A673 (cell line): ENCODE measurements at places on chromosomes 3 and 15. TPM values are rescaled to one million over a fixed set of nuclear protein-coding genes. Genes with fewer than 3 reads are reported as not detected.

The PDZRN3 gene
- 0.24 and 0.31 TPM in 2 replicates for total RNA-seq

The FMN1 gene
- total RNA-seq, result 0.09 and 0.37 TPM in 2 replicates

The FSIP1 gene
- 0.37 and 0.70 TPM in 2 replicates for total RNA-seq

The PCOLCE2 gene
- 5.0 and 6.4 TPM in 2 replicates for total RNA-seq

The TPRA1 gene
- total RNA-seq, result 20.2 and 21.0 TPM in 2 replicates

The RBP2 gene
- total RNA-seq, result not detected in 2 replicates

The CCR8 gene
- not detected in 2 replicates for total RNA-seq

The SLC51B gene
- not detected in 2 replicates for total RNA-seq

The BFSP2 gene
- not detected in 2 replicates for total RNA-seq

The PRTG gene
- 0.02 TPM in 1 of 2 replicates, not detected in the other for total RNA-seq

The HDAC11 gene
- 1.0 and 2.5 TPM in 2 replicates for total RNA-seq

The CCDC66 gene
- total RNA-seq, result 15.6 and 16.6 TPM in 2 replicates

The TMC3 gene
- total RNA-seq, result not detected in 2 replicates

The LRRN1 gene
- not detected in 2 replicates for total RNA-seq

The SEMA7A gene
- 0.45 and 1.4 TPM in 2 replicates for total RNA-seq

The ARHGEF3 gene
- total RNA-seq, result 1.3 and 2.1 TPM in 2 replicates

The CFAP20DC gene
- 0.74 and 1.3 TPM in 2 replicates for total RNA-seq
